ENCODE measurements at places on chromosomes 4 and X.

DNA sequence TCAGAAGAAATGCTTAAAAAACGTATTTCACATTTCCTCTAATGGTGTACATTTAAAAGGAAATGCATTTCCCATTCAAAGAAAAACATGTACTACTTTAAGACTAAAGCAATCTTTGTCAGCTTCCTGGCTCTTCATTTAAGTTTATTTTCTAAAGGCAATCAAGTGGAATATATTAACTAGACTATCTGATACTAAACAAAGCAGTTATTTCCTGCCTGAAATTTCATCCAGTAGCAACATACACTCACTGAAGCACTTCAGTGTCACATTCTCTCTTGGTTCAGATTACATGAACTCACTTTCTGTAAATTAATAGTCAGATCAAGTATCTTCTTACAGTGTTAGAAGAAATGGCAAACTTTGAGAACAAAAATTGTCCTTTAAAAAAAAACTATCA is 42.5 kb downstream of the LRBA start:
- DNase-seq = no peak

DNA sequence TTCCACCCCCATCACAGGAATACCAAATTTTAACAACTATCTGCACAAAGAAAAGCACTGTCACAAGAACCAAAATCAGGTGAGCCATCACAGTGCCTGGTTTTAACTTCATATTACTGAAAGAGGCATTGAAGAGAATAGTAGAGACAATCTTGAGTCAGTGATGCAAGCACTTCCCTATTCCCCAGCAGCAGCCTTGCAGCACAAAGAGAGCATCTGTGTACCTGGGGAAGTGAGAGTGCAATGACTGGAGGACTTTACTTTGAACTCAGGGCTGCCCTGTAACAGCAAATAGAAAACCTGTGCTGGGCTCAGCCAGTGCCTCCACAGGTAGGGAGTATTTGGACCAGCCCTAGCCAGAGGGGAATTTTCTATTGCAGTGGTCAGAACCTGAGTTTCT is 361.8 kb downstream of the TEX13C start:
- DNase-seq = no peak

- DNase-seq = no peak
Measured at GRCh38 chrX:38175139-38175538, 45.5 kb downstream of the SRPX start.

- DNase-seq = no peak
Measured at GRCh38 chr4:159144112-159144694, 41.3 kb downstream of the RAPGEF2 start.

- no peak for DNase-seq
Measured at GRCh38 chrX:104166735-104167436, 633 bp downstream of the FAM199X start.

DNA sequence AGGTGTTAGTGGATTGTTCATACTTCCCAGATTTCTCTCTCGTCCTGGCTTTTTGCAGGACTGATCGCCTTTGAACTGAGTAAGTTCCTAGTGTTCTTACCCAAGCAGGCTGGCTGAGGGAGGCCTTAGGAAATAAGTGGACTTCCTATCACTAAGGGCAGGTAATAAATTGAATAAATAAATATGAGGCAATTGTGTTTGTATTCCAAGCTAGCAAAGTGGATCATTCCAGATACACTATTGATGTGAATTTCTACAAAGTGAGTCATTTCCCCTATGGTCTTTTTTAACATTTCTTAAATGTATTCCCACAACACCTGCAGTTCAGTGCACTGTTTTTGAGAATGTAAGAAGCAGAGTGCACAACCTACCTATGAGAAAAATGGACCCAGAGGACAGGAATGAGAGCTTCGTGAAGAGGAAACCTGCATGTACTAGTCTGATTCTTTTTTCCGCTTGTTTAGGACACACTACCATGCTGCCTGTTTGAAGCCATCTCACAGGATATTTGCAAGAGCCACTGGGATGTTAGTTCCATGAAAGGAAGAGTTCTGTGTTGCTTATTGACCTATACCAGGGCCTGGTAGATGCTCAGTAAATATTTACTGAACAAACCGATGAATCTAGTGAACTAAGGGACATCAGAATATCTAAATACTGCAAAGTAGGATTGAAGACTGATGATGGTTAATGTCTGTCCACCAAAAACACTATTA is 29.0 kb upstream of the SMAD1 start:
- DNase-seq = no peak

DNA sequence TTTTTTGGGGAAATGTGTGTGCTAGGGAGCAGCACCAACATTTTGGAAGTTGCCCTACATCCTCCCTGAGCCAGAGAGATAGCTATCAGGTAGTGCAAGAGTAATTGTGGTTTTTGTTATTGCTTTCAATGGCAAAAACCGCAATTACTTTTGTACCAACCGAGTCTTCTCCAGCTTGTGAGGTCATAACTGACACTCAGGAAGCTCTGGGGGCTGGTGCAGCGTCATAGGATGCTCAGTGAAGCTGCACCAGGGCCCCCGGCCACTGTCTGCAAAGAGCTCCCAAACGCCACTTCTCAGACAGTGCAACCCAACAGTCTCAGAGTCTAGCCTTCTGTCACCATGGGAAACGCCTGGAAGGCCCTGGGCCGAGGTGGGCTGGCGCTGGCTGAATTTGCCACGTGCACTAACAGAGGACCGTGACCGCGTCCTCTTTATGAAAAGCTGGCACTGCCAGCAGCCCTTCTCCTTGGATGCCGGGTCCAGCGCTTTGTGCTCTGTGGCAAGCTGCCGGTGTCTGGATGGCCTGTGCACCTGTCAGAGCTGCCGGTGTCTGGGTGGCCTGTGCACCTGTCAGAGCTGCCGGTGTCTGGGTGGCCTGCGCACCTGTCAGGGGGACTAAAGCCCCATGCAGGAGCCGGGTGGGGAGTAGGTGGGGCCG is 19.4 kb downstream of the SH3TC1 start:
- DNase-seq = no peak

DNA sequence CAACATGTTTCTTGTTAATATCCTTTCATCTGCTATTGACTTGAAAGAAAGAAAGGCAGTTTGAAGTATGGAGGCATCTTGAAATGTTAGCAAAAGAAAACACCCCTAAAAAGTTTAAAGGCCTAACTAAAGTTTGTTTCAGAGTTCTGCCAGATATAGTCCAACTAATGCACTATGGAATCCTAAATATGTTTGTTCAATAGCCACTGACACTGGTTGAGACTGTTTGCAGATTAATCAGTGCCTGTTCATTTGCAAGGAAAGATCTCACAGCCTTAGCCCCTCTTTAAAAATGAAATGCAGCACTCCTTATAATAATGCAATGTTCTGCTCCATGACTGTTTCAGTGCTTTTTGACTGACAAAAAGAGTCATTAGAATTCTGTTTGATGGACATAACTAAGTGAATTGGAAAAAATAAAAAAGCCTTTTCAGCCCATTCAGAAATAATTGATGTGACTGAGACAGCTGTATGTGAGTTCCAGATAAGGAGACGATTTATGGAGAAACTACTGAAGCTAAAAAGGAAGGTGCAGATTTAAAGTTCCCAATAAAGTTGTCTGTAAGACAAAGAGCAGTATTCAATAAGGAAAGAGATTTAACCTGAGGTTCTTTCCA is 192.0 kb downstream of the PCDH7 start:
- DNase-seq = no peak

- DNase-seq = no peak
Measured at GRCh38 chrX:17154001-17154400, 207.5 kb downstream of the REPS2 start.

DNA sequence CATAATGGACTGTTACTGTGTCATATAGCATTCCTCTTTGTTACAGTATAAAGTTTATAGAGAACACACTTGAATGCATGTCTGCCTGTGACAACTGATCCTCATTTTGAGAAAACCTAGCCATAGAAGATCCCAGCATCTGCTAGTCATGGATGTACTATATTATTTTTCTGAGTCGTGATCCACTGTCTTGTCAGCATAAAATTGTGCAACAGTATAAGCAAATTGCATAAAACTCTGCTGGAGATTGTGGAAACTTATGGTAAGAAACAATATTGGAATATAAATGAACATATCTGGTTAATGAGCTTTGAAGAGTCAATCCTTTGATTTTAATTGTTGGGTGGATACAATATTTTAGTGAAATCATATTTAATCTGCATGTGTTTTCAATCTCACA is 3.6 kb downstream of the NEIL3 start:
- no peak for DNase-seq

DNA sequence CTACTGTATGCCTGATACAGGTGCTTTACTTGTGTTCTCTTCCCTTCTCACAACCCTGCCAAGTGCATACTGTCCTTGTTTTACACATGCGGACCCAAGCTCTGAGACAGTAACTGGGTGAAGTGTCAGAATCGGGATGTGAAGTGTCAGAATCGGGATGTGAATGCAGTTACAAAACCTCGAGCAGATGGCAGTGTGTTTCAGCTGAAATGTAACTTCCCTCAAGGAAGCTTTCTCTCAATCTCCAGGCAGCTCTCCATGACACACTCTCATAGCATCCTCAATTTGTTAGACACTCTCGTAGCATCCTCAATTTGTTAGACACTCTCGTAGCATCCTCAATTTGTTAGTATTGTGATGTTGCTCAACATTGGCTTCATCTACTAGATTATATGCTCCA is 1.1 kb upstream of the HPSE start:
- DNase-seq = no peak

DNA sequence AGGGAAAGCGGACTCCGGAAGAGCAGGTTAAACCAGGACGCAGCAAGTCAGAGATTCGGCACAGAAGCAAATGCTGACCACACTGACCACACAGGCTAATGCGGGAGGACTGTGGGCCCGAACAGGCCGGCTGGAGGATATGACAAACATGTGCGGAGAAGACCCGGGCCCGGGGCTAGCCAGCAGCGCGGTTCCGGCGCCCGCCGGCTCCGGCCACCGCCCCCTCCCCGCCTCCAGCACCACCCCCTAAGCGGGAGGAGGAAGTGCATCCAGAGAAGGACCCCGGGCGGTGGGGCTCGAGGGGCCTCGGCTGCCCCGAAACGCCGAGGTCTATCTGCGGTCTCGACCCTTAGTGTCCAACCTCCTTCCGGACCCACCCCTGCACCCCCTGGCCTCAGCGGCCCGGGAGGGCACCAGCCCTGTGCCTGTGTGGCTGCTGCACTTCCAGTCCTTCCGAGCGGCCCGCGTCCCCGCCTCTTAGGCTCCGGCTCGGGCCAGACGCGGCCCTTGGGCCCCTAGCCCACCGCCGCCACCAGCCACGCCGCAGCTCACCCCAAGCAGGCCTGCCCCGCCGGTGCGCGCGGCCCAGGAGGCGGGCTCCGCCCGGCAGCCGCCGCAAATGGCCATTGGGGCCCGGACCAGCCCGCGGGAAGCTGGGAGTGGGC is 2.1 kb downstream of the ELOVL6 start:
- DNase-seq = peak; percentile 3

GRCh38 chr4:177099211-177099610 is 210.5 kb upstream of the NEIL3 start:
- DNase-seq = no peak

DNA sequence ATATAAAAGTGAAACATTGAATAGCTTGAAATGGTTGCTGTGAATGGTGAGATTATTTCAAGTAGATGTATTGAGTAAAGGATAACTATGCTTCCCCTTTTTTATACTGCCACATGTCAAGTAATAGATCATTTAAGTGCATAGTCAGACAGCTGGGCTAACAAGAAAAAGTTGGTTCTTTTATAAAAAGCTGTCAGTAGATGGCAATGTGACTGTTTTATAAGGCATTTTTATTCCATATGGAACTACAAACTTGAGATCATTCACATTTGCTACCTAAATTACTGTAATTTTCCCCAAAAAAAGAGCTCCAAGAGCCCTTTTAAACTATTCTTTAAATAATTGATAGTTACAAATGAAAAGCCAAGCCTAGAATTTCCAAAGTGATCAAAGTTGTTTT is 831.0 kb downstream of the C4orf33 start:
- no peak for DNase-seq

- DNase-seq = no peak
Measured at GRCh38 chr4:176302283-176303275, 17.2 kb upstream of the SPCS3 start.

GRCh38 chrX:10130354-10130753 is 26.4 kb upstream of the CLCN4 start:
- no peak for DNase-seq

DNA sequence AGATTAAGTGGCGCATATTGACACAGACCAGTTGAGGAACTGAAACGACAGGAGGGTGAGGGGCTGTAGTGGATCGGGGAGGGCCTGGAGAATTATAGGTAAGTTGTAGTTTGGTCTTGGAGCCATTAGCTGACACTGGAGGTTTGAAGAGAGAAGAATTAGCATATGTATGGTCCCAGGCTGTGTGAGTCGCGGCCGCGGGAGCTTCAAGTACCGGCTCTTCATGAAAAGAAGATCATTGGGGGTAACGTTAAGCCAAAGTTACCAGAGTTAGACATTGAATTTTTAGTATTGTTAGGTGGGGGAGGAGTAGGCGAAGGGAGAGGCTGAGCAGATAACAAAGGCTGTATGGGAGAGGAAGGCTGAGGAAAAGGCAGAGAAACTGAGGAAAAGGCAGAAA is 56.5 kb downstream of the ZNF674 start:
- no peak for DNase-seq

- DNase-seq = no peak
Measured at GRCh38 chr4:76545226-76545884, 110.3 kb downstream of the SHROOM3 start.

DNA sequence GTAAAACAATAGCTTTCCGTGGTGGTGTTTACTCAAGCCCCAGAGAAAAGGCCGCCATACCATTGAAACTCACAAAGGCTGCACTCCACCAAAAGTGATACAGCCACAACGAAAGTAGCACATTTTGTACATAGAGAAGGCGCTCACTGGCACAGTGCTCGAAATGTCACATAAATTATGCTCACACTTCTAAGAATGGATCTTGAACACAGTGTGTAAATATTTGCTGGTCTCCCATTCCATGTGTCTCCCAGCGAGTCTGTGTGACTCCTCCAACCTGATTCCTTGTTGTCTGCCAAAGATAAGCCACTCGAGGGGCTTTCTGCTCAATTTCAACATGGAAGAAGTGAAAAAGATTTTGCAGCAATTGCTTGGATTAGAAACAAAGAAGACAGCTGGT is 234.0 kb upstream of the VCX3A start:
- no peak for DNase-seq

GRCh38 chrX:22575161-22575845 is 302.6 kb downstream of the CBLL2 start:
- DNase-seq = no peak

DNA sequence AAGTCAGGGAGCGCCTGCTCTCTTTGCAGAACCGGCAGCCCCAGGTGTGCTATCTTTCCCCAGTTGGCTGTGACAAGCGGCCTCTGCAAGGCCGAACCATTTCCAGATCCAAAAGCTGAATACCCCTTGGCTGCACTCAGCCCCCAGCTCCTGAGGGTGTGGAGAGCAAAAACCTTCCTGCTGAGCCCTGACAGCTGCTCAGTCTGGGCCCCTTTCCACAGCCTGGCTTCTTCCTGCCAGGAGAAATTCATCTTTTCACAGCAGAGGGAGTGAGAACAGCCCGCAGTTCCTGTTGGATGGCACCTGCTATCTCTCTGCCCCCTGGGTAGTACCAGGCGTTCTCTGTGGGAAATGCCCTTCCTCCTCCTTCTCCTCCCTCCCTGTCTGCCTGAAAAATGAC is 78.4 kb downstream of the DRD5 start:
- no peak for DNase-seq

Data from stimulated activated CD8-positive, alpha-beta memory T cell treated with anti-CD3 and anti-CD28 coated beads, Interleukin-7, amount 100 ng/mL, for 1 hour (primary cell).